ENCODE measurements at places on chromosomes 11 and 22.

- no peak for DNase-seq
These were observed 48.4 kb downstream of the PDE2A start for GRCh38 chr11:72625691-72626413.

- DNase-seq = no peak
These were observed 20.8 kb downstream of the LRP5 start for GRCh38 chr11:68333173-68333572.

DNA sequence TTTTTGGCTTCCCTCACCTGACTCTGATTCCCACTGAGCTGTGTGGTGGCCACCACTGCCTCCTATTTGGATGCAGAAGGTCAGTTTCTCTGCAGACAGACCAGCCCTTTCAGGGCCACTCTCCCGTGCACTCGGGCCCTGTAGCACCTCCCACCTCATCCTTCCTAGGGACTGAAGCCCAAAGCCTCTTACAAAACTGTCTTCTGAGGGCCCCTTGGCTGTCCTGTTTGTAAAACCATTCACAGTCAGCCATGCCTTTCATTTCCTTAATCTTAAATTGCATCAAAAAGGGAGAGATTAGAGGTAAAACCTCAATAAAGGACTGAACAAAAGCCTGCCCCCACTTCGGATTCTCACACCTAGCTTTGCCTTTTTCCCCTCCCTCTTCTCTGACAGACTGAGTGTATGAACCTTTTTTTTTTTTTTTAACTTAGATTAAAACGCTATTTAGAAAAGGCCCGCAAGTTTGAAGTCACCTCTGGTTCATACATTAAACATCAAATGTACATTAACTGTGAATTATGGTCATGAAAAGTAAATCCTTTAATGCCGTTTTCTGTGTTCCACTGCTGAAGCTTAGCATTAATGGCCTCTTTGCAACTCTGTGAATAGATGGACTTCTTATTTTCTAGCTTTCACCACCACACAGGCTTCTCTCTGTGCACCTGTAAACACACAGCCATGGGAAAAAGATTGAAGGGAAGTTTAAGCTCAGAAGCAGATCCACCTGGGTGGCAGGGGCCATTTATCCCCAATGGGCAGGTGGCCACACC lies 247.2 kb upstream of the CADM1 start:
- DNase-seq = no peak

- no peak for DNase-seq
These were observed 36.9 kb upstream of the WT1 start for GRCh38 chr11:32472226-32472625.

GRCh38 chr11:118935376-118935775 lies 9.7 kb upstream of the BCL9L start:
- DNase-seq = no peak

DNA sequence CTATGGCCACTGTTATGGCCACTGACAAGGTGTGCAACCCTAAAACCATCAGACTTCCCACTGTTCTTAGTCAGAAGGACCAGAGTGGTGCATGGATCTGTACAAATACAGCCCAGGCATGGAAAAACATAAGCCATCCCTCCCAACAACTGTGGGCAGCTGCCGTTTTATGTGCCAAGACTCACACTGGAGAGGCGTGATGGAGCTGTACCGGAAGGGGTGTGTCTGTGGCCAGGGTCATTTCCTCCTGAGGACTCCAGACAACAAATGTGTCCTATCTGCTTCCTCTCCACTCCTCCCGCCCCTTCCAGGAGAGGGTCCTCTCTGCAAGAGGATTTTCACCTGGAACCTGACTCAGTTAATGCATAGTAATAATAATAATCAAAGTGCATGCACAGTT lies 29.5 kb downstream of the KCNJ1 start:
- DNase-seq = no peak

GRCh38 chr11:94771390-94771789 lies 3.2 kb downstream of the AMOTL1 start:
- no peak for DNase-seq

DNA sequence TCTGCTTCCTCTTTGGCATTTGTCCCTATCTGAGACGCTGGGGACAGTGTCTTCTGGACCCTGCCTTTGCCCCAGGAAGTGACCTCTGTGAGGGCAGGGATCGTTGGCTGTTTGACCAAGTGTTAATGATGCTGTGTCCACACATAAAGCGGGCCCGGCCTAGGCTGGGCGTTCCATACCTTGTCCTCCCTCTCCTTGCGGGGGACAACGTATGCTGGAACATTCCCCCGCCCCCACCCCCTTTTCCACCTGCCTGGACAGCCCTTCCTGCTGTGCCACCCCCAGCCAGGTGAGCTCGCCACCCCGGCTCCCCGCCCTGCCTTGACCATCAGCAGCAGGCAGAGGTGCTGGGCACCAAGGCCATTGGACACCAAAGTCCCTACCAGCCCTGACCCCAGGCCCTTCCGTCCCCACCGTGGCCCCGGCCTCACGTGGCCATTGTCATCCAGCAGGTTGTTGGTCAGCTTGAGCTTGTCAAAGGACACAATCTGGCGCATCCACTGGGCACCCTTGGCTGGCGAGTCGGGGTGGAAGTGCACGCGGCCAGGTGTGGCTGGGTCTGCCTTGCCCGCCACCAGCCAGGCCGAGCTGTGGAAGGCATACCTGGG lies 4.1 kb upstream of the NUDT8 start:
- no peak for DNase-seq

Data from esophagus squamous epithelium (tissue), 5 donors.